ENCODE measurements at places on chromosomes 6 and 20.

DNA sequence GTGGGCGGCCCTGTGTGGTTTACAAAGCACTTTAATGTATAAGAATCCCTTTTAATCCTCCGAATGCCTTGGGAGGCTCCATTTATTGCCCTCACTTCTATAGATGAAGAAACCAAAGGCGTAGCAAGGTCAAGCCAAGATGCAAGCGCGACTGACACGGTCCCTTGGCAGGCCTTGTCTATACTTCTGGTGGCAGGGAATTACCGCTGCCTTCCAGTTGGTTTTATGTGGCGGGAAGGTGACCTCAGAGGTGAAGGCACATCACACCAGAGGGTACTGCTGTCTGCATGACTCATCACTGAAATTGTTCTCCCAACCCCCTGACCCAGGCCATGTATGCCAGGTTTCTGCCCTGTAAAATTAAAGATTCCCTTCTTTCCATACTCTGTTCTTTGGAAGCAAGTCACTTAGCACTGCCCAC is 36.1 kb upstream of the NAA20 start:
- DNase-seq, result peak; percentile 20

GRCh38 chr20:46363874-46364669 is 42.3 kb downstream of the ELMO2 start:
- DNase-seq, result peak; percentile 96

- DNase-seq, result no peak
Observed at GRCh38 chr20:8755340-8756118, 313.4 kb upstream of the PLCB4 start.

DNA sequence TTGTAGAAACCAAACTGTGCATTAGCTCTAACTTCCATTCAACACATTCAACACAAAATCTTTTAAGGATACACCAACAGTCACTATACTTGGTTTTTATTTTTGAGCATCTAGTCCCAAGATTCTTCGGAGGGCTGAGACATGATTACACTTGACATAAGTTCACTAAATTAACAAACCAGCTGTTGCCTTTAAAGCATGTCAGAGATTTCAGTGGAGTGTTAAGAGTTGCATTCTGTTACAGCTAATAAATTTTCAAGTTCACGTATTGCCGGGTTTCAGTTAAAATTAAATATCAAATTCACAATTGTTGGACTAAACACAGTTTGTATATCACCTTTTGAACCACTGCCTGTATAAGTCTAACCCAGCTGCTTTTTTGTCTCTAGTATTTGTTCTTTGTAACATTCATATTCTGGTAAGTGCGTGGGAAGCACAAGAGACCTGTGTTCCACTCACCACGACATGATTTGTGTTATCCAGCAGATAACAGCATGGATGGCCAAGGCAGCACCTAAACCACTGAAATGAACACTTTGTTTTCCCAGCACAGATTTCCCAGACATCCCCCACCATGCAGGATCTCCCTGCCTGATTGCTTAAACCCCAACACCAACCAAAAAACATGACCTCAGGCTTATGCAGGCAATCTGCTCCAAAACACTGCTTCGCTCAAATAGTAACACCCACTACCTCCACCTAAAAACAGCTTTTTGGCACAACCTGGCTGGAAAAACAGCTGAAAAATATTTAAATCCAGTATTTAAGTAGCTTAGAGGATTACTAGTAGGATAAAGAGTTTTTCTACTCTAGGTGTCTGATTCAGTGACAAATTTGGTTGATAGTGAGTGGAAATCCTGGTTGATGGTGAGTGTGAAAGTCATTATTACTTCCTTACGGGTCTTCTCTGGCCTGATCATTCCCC is 286.5 kb upstream of the NT5E start:
- DNase-seq, result no peak

Measured in adipocyte (in vitro differentiated cells).